ENCODE measurements at places on chromosomes 4 and X. TPM values are rescaled to one million over a fixed set of nuclear protein-coding genes. Genes with fewer than 3 reads are reported as not detected.

STATH gene
- not detected for total RNA-seq

RNF175 gene
- total RNA-seq = not detected

MND1 gene
- total RNA-seq = not detected

DNA sequence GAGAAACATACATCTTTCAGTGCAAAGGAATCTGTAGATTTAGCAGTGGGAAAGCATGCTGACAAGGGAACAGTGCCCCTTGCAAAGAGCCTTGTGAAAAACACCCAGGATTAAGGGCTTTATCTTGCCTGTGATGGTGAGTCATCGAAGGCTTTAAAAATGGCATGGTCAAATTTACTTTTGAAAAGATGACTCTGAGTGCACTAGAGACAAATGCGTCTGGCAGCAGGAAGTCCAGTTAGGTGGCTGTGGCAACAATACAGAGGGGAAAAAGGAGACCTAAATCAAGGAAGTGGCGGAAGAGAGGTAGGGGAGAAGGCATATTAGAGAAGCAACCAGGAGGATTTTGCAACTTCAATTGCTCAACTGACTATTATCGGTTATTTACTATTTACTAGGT lies 472.6 kb upstream of the CPEB2 start:
- DNase-seq = no peak

DNA sequence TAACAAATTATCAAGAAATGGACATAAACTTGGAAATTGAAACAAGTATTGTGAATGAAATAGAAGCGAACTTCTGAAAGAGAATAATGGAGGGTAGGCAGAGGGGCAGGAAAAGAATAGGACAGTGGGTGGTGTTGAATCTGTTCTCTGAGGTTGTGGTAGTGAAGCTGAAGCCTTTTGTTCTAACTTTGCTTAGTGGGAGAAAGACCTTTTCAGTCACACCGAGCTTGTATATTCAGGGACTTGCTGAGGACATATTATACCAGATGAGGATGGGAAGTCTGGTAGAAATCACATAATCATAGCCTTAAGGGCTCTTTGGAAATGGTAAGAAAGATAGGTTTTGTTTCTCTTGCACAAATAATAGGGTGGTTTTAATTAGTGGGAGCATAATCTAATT lies 115.4 kb upstream of the NDST4 start:
- no peak for DNase-seq

- DNase-seq = no peak
Observed at GRCh38 chr4:83207497-83208101, 77.0 kb downstream of the COQ2 start.

DNA sequence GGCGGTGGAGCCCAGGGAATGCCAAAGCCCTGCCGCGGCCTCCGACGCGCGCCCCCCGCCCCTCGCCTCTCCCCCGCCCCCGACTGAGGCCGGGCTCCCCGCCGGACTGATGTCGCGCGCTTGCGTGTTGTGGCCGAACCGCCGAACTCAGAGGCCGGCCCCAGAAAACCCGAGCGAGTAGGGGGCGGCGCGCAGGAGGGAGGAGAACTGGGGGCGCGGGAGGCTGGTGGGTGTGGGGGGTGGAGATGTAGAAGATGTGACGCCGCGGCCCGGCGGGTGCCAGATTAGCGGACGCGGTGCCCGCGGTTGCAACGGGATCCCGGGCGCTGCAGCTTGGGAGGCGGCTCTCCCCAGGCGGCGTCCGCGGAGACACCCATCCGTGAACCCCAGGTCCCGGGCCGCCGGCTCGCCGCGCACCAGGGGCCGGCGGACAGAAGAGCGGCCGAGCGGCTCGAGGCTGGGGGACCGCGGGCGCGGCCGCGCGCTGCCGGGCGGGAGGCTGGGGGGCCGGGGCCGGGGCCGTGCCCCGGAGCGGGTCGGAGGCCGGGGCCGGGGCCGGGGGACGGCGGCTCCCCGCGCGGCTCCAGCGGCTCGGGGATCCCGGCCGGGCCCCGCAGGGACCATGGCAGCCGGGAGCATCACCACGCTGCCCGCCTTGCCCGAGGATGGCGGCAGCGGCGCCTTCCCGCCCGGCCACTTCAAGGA lies at the start of gene FGF2:
FGF2 (plus strand) TSS at position 279 of the 705 bp plus-strand sequence; CDS start at position 623, 344 bp downstream.
- DNase-seq = peak; percentile 12

- no peak for DNase-seq
Observed at GRCh38 chr4:31366041-31366440, 645.9 kb downstream of the PCDH7 start.

- no peak for DNase-seq
Observed at GRCh38 chrX:69320116-69320515, 154.9 kb upstream of the PJA1 start.

GRCh38 chrX:155048977-155049619 lies 21.8 kb downstream of the CMC4 start:
- DNase-seq = no peak

- DNase-seq = no peak
Observed at GRCh38 chr4:1080961-1081688, 32.2 kb downstream of the RNF212 start.

Measured in prostate gland (tissue), 2 donors.